ENCODE measurements at places on chromosomes 13 and 19. TPM values are rescaled to one million over a fixed set of nuclear protein-coding genes. Genes with fewer than 3 reads are reported as not detected.

DNA sequence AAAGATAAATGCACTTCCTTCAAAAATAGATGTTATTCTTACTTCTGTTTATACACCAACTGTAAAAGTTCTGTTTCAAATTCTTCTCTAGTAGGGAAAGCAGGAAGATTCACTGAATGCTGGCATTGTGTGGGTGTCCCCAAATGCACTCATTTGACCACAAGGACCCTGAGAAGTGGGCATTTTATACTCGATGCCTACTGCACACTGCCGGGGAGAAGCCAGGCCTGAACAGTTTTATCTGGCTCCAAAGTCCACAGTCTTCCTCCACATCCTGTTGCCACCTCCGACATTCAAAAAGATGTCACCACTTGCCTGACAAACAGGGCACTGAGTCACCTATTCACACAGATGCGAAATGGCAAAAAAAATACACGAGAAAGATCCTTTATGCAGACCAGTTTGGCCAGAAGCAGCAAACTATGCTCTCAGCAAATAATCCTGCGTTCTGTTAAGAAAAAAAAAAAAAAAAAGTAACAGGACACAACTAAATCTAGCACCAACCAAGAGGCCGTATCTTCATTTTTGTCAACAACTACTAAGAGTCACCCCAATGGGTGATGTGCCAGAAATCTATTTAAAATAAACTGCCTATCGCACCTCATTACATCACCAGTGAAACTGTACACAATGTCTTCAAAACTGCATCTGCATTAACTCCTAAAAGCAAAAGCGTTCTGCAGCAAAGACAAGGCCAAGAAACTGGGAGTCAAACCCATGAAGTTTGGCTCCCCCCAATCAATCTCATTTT is 6.2 kb downstream of the ZC3H4 start:
- H3K4me1 ChIP-seq: peaks cover 54% of the 10 kb centered on the region
- peak overlapping the region; percentile 4 for H3K4me3 ChIP-seq
- H3K27ac ChIP-seq: peak overlapping the region; percentile 81
- no peaks in the 10 kb centered on the region for H3K27me3 ChIP-seq
- no peak for DNase-seq
- H3K36me3 ChIP-seq: peaks cover 15% of the 10 kb centered on the region

Gene THSD8
- total RNA-seq: 22.7 TPM

GRCh38 chr19:49555600-49556411 is 24.6 kb downstream of the NOSIP start:
- H3K27ac ChIP-seq: peak overlapping the region; percentile 97
- H3K4me3 ChIP-seq: no peak overlapping the region
- H3K4me1 ChIP-seq: peaks cover 30% of the 10 kb centered on the region
- DNase-seq: no peak
- no peaks in the 10 kb centered on the region for H3K27me3 ChIP-seq

Gene PLVAP
- total RNA-seq: 0.42 TPM

DNA sequence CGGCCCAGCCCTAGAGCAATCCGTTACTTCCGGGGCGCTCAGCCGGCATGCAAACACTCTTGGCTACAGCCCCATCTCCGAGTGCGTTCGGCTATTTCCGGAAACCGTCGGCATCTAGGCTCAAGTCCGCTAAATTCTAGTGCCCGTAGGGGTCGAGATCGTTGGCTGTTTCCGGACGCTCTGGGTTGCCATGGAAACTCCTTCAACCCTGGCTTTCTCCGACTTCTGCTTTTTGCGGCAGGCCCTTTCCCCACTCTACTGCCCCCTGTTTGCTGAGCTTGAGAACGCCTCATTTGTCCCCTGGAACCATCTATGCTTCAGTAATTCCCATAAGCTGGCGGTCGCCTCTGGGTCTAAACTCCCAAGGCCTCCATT is 534 bp upstream of the PIK3R2 start:
- DNase-seq: peak; percentile 95
- H3K4me3 ChIP-seq: peak overlapping the region; percentile 85
- H3K4me1 ChIP-seq: peaks cover 11% of the 10 kb centered on the region
- H3K27ac ChIP-seq: peak overlapping the region; percentile 98

GRCh38 chr13:43936647-43937046 is 56.9 kb downstream of the LACC1 start:
- peaks cover 17% of the 10 kb centered on the region for H3K4me1 ChIP-seq
- no peak overlapping the region for H3K4me3 ChIP-seq
- no peaks in the 10 kb centered on the region for H3K36me3 ChIP-seq
- no peak for DNase-seq

Gene STOML3
- not detected for total RNA-seq

GRCh38 chr13:30158774-30159445 is 148.4 kb downstream of the KATNAL1 start:
- no peak overlapping the region for H3K27ac ChIP-seq
- peaks cover 26% of the 10 kb centered on the region for H3K27me3 ChIP-seq
- H3K36me3 ChIP-seq: peaks cover 1% of the 10 kb centered on the region
- no peak overlapping the region for H3K4me3 ChIP-seq

Gene DCLK1
- total RNA-seq: 3.9 TPM

- H3K27ac ChIP-seq: no peak overlapping the region
- H3K27me3 ChIP-seq: no peaks in the 10 kb centered on the region
- peaks cover 8% of the 10 kb centered on the region for H3K36me3 ChIP-seq
- H3K4me1 ChIP-seq: peaks cover 14% of the 10 kb centered on the region
- DNase-seq: no peak
- no peak overlapping the region for H3K4me3 ChIP-seq
These were observed 22.1 kb downstream of the ARID3A start for GRCh38 chr19:947707-948539.

Gene TLE6
- 21.0 TPM for total RNA-seq

Gene ZNF554
- 12.1 TPM for total RNA-seq

Gene CEACAM7
- total RNA-seq: not detected

DNA sequence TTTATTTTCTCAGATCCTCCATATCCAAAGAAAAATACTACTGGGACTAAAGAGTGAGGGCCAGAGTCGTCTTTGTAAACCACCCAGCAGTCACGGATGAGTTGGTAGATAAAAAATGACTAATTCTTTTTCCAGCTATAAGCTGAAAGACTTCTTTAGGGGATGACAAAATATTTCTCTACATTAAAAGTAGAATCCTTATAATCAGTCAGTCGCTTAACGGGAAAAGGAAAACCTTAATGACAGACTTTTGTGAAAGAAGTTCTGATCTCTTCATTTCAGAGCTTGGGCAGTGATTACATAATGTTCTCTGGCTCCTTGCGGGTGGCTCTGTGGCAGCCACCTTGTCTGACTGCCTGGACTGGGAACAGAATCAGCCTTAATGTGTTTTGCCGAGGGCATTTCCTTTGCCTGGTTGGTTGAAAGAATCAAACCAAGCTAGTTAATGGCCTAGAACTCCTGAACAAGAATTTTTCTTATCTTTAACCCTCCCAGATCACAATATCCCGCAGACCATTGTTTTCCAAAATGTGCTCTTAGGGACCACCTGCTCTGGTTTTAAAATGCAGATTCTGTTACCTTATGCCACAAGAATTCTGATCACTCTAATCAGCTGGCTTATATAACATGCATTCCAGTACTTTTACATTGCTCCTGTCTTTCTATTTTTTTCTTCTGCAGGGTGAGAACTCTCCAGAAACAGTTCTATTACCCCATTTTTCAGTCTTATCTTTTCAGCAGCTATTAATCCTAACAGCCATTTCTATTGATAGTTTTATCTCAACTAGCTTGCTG is 2.5 kb downstream of the ITM2B start:
- H3K36me3 ChIP-seq: peaks cover 1% of the 10 kb centered on the region
- H3K27me3 ChIP-seq: peaks cover 7% of the 10 kb centered on the region
- H3K27ac ChIP-seq: peak overlapping the region; percentile 92
- peak overlapping the region; percentile 62 for H3K4me3 ChIP-seq
- DNase-seq: no peak

Gene RASAL3
- total RNA-seq: not detected

Gene RNF225
- not detected for total RNA-seq

Gene UPK1A
- not detected for total RNA-seq

Gene RASA3
- 7.6 TPM for total RNA-seq

GRCh38 chr19:13098277-13099072 is 4.2 kb downstream of the LYL1 start:
- DNase-seq: no peak
- no peak overlapping the region for H3K4me3 ChIP-seq
- peaks cover 3% of the 10 kb centered on the region for H3K4me1 ChIP-seq
- H3K36me3 ChIP-seq: no peaks in the 10 kb centered on the region

- no peak overlapping the region for H3K4me3 ChIP-seq
- peaks cover 10% of the 10 kb centered on the region for H3K36me3 ChIP-seq
- no peak for DNase-seq
- H3K27me3 ChIP-seq: no peaks in the 10 kb centered on the region
These were observed 8.2 kb downstream of the RAB11B start for GRCh38 chr19:8398311-8398771.

Gene SRRM5
- 0.79 TPM for total RNA-seq

DNA sequence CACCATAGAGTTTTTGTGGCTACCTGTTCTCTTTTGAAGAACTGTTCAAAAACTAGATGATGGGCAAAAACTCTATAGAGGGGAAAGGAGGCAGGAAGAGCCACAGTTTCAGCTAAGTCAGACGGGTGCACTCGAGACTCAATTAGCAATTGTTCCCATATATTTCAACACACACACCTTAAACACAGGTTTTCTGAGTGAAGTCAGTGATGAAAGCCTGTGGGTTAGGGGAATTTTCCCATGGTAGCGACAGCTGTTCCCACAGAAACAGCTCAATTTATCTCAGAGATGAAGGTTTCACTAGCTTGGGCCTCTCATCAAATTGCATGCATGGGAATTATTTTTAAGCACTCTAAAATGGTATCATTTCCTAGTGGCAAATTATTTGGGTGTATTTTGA is 143.4 kb downstream of the ZIC5 start:
- H3K27me3 ChIP-seq: no peaks in the 10 kb centered on the region
- no peak for DNase-seq
- H3K36me3 ChIP-seq: no peaks in the 10 kb centered on the region
- H3K4me3 ChIP-seq: no peak overlapping the region
- H3K4me1 ChIP-seq: peaks cover 15% of the 10 kb centered on the region

Gene NCCRP1
- total RNA-seq: 0.93 TPM

Gene PSG1
- not detected for total RNA-seq

GRCh38 chr19:41263042-41263849 is 926 bp upstream of the HNRNPUL1 start:
- peak overlapping the region; percentile 100 for H3K27ac ChIP-seq
- peaks cover 25% of the 10 kb centered on the region for H3K4me1 ChIP-seq
- peak overlapping the region; percentile 94 for H3K4me3 ChIP-seq
- no peaks in the 10 kb centered on the region for H3K27me3 ChIP-seq

Gene PRR22
- total RNA-seq: 5.9 TPM

- no peak overlapping the region for H3K4me3 ChIP-seq
- no peaks in the 10 kb centered on the region for H3K27me3 ChIP-seq
- no peak for DNase-seq
- H3K4me1 ChIP-seq: no peaks in the 10 kb centered on the region
- H3K36me3 ChIP-seq: peaks cover 8% of the 10 kb centered on the region
These were observed 8.2 kb downstream of the PHF11 start for GRCh38 chr13:49503951-49504350.

DNA sequence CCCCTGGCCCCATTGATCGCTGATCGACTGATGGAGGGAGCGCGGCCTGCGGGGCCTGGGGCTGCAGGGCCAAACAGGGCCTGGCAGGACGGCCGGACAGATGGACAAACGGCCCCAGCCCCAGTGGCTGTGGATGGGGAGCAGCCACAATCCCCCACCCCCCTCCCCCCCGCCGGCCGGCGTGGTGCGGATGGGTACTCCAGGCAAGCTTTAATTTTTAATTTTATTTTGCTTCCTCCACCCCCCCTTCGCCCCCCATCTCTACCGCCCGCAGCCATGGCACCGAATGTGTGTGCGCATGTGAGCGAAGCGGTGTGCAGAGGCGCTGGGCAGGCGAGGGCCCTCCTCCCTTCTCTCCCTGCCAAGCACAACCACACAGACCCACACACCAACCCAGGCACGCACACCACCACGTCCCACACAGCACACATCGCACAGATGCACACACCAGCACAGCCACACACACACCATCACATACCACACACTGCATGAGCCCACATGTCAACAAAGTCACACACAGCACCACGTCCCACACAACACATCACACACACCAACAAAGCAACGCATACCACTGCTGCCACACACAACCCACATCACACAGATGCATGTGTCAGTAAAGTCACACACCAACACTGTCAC is 12.4 kb downstream of the ERFL start:
- no peak overlapping the region for H3K27ac ChIP-seq
- no peak overlapping the region for H3K4me3 ChIP-seq
- DNase-seq: no peak
- peaks cover 1% of the 10 kb centered on the region for H3K4me1 ChIP-seq
- peaks cover 34% of the 10 kb centered on the region for H3K27me3 ChIP-seq

Gene WDR88
- not detected for total RNA-seq

DNA sequence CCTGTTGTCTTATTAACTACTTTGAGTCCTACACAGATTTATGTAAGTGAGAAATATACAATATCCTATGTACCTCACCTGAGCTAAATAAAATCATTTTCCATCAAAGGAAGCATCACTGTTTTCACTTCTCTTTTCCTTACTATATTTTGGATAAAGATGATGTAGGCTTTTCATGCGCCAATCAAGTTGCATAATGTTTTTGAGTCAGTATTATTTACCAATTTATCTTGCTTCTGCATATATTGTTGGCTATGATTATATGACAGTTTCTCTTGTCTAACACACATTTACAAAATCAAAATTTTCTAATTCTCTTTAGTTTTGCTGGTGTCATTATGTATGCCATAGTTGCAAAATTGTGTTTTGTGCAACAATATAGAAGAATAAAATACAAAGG is 67.9 kb upstream of the FRY start:
- H3K36me3 ChIP-seq: peaks cover 2% of the 10 kb centered on the region
- H3K27ac ChIP-seq: no peak overlapping the region
- DNase-seq: no peak
- H3K4me3 ChIP-seq: no peak overlapping the region

Gene CGB5
- not detected for total RNA-seq

Gene TNNT1
- 5.5 TPM for total RNA-seq

DNA sequence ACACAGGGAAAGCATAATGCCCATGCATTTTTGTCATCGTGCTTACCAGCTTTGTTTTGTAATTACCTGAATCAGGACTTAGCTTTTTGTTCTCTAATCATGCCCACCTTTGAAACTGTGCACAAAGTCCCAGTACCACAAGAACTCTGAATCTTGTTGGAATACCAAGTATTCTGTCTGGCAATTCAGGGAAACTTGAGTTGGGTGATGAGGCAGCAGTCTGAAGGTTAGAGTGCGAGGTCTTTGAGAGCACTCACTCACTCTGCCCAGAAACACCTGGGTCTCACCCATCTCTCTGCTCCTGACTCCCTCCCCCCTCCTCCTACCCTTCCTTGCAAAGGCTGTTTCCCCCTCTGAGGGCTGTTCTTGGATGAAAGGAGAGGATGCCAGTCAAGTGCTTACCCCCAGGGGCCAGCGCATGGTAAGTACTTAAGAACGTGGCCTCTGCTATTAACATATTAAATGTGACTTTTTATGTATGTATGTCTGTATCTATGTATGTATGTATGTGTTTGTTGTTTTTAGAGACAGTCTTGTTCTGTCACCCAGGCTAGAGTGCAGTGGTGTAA is 22.4 kb downstream of the SIPA1L3 start:
- H3K4me1 ChIP-seq: peaks cover 41% of the 10 kb centered on the region
- peaks cover 6% of the 10 kb centered on the region for H3K36me3 ChIP-seq
- no peaks in the 10 kb centered on the region for H3K27me3 ChIP-seq
- DNase-seq: no peak
- peak overlapping the region; percentile 64 for H3K27ac ChIP-seq
- no peak overlapping the region for H3K4me3 ChIP-seq

Gene FSD1
- 22.2 TPM for total RNA-seq
